ENCODE measurements at places on chromosomes 6 and 20.

- peak; percentile 47 for DNase-seq
Observed at GRCh38 chr6:195861-196360, 96.4 kb upstream of the DUSP22 start.

DNA sequence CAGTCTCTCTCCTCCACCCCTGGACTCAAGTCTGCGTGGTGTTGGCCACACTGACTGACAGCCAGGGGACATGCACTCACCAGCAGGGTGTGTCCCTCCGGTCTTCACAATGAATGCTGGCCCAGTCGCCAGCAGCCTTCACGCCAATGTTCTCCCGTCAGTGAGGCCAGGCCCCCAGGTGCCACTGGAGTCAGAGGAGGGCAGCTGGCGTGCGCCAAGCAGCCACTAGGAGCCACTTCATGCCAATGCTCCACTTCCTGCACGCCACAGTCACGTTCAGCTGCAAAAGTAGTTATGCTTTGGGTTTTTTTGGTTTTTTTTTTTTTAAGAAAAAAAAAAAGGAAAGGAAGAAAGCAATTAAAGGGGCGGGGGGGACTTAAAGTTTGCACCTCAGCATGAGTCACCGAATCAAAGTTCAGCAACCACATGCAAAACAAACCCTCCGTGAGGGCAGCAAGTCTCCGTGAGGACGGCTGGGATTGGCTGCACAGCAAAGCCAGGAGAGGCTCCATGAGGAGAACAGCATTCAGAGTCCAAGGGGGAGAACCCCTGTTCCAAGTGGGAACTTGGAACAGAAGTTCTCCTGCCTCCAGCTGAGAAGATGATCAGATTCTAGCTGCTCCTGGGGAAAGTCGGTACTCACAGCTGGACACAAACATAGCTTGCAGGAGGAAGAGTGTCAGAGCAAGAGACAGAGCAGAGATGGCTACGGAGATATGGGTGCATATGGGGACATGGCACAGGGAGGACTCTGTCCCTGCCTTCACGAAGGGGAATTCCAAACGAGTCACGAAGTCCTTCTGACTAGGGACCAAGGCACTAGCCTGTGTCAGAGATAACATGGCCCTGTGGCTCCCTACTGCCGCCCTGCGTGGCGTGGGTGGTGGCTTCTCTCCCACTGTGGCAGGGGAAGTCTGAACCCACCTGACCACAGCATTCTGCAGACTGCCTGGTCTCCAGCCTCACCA, at the start of gene ZC3H12D:
Gene ZC3H12D (minus strand): TSS at position 282 of the 968 bp plus-strand sequence. CDS start 10,471 bp downstream, outside the sequence.
- peak; percentile 51 for DNase-seq

- DNase-seq: no peak
Observed at GRCh38 chr20:50110141-50111047, 2.6 kb downstream of the UBE2V1 start.

DNA sequence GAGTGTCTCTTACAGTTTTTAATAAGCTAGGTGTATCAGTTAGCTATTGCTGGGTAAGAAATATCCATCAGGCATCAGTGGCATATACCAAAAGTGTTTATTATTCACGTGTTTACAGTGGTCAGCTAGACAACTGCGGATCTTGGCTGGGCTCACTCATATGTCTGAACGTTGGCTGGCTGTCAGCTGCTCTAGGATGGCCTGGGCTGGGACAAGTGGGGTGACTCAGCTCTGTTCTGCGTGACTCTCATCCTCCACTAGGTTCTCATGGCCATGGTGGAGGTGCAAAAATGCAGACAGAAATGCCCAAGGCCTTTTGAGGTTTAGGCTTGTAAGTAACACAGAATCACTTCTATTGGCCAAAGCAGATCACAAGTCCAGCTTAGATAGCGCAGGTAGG, 22.0 kb downstream of the ZNF341 start:
- DNase-seq: no peak

- DNase-seq: no peak
Observed at GRCh38 chr6:79073888-79074287, 4.2 kb downstream of the PHIP start.

All from femur (tissue), 1 donor.